Iris pigment epithelial cell (primary cell): ENCODE measurements at places on chromosomes 16 and 17.
A peak's percentile ranks its signal among the peaks of the same experiment; 100 is the strongest.

GRCh38 chr17:76812263-76812662 is 55.9 kb upstream of the MGAT5B start:
- DNase-seq = no peak

DNA sequence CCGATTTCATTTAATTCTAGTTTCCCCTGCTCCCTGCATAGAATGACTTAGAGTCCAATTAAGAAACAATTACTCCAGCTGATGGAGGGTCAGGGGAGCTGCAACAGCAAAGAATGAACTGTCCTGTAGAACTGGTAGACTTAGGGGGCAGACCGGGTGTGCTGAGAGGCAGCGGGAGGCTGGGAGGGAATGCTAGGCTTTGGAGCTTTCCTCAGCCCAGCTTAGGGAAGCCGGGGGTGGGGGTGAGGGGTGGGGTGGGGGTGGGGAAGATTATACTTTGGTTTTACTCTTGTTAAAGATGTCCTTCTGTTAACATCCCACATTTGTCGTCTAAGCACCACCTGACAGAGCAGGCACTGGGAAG is 458.6 kb upstream of the ASIC2 start:
- DNase-seq = no peak

GRCh38 chr16:13289515-13289914 is 388.1 kb downstream of the SHISA9 start:
- no peak for DNase-seq

DNA sequence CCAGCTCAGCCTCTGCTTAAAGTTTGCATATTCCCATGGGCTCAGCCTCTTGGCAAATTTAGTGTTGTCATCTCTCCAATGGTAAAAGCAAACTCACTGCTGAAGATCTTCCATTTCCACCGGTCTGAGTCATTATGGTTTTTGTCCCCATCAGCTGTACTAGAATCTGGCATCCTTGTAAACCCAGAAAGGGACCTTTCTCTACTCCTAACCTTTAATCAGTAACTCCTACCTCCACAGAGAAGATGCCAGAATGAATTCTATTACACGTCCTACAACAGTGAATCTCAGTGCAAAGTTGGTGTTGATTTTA is 45.8 kb downstream of the ZNF652 start:
- no peak for DNase-seq

DNA sequence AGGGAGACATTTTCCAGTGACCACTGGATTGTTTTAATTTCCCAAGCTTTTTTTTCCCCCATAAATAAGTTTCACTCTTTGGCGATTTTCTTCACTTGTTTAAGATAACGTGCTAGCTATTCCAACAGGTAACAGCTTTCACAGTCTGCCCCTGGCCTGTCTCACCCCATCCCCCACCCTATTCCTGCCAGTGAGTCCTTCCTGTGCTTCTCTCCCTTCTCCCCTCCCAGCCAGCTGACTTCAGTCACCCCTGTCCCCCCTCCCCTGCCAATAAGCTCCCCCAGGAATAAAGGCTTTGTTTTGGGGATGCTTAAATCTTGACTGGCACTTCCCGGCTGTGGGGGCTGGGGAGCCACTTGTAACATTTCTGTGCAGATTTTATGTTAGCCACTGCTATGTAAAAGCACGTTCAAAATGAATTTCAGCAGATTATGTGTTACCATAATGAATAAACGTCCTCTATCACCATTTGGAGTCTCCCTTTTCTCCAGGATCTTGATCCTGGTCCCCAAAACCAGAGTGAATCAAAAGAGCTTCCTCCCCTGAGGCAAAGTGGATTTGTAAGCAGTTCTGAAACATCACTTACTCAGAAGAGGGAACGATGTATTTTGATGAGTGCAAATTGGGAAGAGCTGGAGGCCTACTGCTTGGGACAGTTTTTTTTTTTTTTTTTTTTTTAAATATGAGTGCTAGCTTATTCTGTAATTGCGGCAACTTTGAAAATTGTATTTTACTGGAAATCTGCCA is 58.2 kb downstream of the IGF2BP1 start:
- DNase-seq = no peak

- no peak for DNase-seq
Observed at GRCh38 chr16:55033225-55034156, 102.8 kb downstream of the IRX5 start.

DNA sequence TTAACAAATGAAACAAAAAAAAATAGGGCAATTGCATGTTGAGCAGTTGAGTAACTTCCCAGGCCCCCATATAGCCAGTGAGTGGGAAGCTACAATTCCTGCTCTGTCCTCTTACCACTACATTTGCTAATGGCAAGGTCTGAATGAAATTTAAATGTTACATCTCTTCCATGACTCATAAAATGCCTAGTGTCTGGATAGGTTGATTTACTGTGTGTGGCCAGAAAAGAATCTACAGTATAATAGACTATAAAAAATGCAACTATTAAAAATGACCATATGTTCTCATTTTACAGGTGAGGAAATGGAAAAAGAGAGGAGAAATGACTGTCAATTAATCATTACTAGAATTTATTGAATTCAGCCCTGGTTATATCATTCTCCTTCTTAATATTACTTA is 1199.3 kb downstream of the CDH11 start:
- DNase-seq = no peak

- DNase-seq = peak; percentile 67
Observed at GRCh38 chr16:79628501-79628975, 28.0 kb upstream of the MAF start.

DNA sequence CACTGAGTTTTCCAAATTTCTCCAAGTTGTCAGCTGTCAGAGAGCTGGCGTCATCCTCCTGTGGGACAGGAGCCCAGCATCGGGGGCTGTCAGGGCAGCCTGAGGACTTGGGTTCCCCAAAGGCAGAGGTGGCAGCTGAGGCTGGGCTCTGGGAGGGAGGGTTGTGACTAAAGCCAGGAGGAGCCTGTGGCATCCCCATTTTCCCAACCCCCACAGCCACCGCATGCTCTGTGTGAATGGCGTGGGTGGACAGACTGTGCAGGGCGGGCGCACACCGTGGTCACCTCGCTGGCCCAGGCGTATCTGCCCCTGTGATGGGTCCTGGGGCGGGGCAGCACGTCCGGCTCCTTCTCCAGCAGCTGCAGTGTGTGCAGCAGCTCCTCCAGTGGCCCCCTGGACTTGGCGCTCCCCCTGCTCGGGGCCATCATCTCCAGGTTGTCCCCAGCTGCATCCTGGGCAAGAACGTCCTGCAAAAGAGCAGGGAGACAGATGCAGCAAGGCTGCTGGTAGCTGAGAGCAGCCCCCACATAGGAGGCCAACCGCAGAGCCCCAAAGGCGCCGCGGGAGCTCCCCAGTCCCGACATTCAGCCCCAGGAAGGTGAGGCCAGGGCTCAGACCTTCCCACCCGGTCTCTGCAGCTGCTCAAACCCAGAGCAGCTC is 24.8 kb downstream of the CEP131 start:
- DNase-seq = no peak

GRCh38 chr16:72711823-72712222 is 336.1 kb downstream of the ZFHX3 start:
- no peak for DNase-seq

- DNase-seq = no peak
Observed at GRCh38 chr17:72405662-72406230, 284.9 kb downstream of the SOX9 start.

DNA sequence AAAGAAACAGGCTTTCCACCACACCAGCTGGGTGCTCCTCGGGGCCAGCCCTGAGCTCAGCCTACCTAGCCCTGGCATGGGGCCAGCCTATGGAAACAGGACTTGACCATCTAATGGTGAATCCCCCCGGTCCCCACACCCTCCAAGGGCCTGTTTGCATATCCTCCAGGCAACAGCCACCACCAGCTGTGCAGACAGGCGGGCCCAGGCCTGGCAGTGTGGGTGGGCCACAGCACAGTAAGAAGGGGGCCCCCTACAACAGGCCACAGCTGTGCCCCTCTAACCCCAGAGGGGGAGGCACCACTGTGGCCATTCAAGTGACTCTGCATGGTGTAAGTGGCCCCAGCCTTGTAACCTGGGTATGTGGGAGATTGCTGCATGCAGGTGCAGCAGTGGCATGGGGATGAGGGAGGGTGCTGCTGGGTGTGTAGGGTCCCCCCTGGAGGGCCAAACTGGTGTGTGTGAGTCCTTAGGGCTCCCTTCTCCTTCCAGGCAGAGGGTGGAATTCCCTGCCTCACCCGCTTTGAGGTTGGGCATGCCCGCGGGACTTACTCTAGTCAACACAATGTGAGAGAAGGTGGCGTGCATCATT is 148.2 kb downstream of the C16orf78 start:
- no peak for DNase-seq

DNA sequence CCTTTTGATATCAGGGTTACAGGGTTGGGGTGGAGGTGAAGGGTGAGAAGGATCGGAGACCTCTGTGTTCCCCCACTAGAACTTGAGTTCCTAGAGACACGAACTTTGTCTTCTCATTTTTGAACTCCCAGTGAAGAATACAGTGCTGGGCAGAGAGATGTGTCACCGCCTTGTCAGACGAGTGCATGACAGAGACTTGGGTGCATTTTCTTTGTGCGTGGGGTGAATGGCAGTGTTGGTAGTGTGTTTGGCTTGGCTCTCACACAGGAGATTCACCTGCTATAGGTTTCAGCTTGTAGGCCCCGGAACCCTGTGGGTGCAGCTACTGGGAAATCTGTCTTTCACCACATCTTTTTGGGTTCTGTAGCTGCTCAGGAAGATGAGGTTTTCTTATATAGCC is 40.0 kb upstream of the CCR7 start:
- DNase-seq = no peak

DNA sequence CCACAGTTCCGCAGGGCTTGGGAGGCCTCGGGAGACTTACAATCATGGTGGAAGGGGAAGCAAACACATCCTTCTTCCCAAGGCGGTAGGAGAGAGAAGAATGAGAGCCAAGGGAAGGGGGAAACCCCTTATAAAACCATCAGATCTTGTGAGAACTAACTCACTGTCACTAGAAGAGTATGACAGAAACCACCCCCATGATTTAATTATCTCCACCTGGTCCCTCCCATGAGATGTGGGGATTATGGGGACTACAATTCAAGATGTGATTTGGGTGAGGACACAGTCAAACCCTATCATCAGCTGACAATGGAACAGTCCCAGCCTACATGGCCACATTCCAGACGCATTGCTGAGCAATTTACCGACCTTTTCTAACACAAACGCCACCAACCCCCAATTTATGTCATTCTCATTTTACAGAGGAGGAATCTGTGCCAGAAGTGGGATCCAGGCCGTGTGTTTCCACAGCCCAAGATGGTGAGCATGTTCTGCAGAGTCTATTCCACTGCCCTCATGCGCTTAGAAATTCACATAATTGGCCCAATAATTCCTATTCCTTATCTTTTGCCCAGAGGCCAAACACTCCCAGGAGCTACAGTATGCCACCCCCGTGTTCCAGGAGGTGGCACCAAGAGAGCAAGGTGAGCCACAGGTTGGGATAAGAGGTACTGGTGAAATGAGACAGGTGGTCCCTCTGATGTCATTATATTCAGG is 17.3 kb downstream of the MILR1 start:
- no peak for DNase-seq

- DNase-seq = no peak
Observed at GRCh38 chr16:53523971-53524548, 21.1 kb upstream of the AKTIP start.

DNA sequence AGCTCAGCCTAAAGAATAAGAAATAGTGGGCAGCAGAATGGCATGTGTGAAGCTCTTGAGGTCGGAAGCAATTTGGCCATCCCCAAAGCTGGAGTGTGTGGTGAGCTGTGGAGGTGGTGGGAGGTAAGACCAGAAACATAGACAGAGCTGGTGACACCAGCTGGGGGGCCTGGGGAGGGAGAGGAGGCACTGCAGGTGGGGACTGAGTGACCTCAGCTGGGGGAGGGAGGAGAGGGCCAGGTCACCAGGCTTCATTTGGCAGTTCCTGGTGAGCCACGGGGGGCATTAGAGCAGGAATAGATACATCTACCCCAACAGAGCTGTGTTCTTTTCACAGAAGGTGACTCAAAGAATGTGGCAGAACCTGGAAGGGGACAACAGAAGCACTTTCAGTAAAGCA is 31.9 kb downstream of the WFDC1 start:
- no peak for DNase-seq

DNA sequence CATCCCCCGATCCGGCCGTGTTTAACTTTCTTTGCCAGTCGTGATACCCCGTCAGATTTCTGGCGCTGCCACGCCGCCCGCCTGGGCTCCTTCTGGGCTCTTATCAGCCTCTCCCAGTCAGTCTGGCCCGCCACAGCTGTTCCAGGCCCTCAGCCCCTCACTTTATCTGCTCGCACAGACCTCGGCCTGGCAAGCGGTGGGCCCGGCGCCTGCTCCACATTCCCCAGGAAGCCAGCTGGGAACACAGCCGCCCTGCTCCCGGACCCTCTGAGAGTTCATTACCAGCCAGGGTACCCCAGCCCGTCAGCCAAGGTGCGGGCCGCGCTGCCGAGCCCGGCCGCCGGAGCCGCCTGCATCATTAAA is 157.5 kb downstream of the ZNF423 start:
- DNase-seq = no peak

- DNase-seq = no peak
Observed at GRCh38 chr17:74499992-74500391, 31.3 kb downstream of the CD300LB start.

- DNase-seq = no peak
Observed at GRCh38 chr16:31271621-31272190, 11.9 kb downstream of the ITGAM start.

GRCh38 chr16:13307255-13307654 is 405.9 kb downstream of the SHISA9 start:
- peak; percentile 69 for DNase-seq

GRCh38 chr17:9937241-9937761 is 32.2 kb upstream of the RCVRN start:
- peak; percentile 45 for DNase-seq

DNA sequence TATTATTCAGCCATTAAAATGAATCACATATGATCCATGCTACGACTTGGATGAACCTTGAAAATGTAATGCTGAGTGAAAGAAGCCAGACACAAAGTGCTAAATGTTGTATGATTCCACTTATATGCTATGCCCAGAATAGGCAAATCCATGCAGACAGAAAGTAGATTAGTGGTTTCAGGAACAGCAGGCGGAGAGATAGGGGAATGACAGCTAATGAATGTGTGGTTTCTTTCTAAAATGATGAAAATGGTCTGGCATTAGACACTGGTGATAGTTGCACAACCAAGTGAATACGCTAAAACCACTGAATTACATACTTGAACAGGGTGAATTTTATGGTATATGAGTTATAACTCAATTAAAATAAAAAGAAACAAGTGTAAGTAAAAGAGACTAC is 121.8 kb upstream of the NOG start:
- peak; percentile 6 for DNase-seq

DNA sequence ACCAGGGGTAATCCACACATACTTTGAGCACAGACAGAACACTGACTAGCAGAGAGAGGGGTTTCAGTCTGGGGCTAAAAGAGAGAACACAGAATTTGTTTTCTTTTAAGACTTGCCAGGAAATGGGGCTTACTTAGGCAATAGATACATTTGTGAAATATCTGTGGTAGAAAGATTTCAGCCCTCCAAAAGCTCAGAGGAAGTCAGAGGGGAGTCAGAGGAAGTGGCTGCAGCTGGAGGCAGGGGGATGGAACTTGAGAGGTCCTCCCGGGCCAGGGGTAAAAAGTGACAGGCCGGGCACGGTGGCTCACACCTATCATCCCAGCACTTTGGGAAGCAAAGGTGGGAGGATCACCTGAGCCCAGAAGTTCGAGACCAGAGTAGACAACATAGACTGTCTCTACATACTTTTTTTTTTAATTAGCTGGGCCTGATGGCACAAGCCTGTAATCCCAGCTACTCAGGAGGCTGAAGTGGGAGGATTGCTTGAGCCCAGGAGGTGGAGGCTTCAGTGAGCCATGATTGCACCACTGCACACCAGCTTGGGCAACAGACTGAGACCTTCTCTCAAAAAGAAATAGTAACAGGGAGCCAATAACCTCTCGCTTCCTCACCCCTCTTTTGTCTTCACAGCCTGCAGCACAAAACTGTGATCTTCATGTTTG is 49.9 kb downstream of the NLRC5 start:
- peak; percentile 94 for DNase-seq

- DNase-seq = peak; percentile 52
Observed at GRCh38 chr17:28494445-28495188, 11.5 kb upstream of the FOXN1 start.
